ENCODE measurements at places on chromosomes 13 and 19.

- no peak for DNase-seq
Observed at GRCh38 chr13:106048386-106048785, 487.1 kb downstream of the EFNB2 start.

DNA sequence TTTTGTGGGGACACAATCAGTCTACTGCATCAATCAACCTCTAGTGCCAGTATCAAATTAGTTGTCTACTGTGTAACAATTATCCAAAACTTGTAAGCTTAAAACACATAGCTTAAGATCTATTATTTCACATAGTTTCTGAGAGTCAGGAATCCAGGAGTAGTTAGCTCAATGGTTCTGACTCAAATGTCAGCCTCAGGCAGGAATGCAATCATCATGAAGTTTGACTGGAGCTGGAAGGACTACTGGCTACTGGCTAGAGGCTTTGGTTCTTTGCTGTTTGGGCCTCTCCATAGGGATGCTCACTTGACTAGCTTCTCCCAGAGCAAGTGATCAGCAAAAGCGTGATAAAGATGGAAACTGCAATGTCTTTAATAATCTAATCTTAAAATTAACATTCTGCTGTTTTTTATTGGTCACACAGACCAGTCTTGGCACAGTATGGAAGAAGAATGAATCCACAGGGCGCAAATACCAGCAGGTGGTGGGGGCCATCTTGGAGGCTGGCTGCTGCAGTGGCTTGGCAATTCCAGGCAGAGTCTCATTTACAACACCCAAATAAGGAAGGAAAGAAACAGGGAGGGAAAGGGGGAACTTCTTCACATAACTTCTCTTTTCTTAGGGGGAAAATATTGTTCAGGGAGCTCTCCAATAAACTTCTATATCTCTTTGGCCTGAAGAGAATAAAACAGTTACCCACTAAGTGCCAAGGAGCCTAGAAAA is 15.7 kb downstream of the CAB39L start:
- no peak for DNase-seq

- DNase-seq = no peak
Observed at GRCh38 chr13:41052441-41052840, 8.9 kb upstream of the WBP4 start.

DNA sequence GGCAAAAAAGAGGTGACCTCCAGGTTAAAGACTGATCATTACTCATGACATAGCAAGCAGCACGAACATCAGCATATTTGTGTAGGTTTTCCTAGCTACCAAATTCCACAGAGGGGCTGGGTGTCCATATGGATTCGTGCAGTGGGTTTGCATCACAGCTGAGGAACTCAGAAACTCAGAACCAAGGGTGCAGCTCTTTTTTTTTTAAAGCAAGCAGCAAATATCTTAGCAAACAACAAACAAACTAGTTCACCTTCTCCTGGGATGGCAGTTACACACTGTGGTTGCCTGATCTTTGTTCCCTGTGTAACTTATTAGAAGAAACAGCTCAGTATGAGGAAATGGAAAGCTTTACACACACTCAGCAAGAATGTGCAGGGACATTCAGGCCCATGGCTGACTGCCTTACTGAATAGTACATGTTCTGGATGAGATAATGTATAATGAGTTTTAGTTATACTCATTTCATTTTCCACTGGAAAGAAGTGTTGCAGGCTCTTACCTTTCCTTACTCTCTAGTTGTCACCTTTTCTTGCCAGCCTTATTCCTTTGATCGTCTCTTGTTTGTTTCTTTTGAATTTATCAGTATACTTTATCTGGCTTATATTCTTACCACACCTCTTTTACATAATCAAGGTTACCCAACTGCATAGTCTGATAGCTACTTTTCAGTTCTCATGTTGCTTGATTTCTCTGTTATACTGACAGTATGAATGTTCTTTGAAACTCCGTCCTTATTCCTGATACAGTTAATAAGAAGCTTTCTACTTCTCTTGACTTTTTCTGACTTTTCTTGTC is 4.3 kb downstream of the NDFIP2 start:
- DNase-seq = no peak

DNA sequence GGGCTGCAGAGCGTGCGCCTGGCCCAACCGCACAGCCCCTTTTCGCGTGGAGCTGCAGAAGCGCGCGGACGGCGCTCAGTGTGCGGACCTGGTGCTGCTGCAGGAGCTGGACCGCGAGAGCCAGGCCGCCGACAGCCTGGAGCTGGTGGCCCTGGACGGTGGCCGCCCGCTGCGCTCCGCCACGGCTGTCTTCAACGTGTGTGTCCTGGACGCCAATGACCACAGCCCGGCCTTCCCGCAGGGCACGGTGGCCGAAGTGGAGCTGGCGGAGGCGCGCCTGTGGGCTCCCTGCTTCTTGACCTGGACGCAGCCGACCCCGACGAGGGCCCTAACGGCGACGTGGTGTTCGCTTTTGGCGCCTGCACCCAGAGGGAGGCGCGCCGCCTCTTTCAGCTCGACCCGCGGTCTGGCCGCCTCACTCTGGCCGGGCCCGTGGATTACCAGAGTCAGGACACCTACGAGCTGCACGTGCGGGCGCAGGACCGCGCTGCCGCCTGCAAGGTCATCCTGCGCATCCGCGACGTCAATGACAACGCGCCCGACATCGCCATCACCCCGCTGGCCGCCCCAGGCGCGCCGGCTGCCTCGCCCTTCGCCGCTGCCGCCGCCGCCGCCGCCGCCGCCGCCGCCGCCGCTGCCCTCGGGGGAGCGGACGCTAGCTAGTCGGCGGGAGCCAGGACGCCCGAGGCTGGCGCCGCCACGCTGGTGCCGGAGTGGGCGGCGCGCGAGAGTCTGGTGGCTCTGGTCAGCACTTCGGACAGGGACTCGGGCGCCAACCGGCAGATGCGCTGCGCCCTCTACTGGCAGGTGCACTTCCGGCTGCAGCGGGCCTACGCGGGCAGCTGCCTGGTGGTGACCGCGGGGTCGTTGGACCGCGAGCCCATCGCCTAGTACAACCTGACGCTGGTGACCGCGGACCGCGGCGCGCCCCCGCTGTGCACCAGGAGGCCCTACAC is 172.2 kb downstream of the OLFM4 start:
- DNase-seq = no peak

DNA sequence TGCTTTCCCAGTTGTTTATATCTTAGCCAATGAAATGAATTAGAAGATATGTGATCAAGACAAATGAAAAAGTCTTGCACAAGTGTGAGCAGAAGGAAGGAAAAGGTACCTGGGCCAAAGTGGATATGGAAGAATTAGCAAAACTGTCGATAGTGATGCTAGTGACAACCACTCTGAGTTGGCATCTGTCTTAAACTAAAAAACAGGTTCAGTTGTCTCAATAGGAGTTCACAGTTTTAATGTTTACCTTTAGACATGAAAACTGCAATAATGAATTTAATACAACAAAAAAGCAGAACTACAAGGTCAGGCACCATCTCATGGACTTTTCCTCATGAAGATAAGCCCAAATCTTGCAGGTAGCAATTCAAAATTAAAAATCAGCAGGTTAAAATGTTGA is 688.5 kb downstream of the EFNB2 start:
- no peak for DNase-seq

Measured in stimulated activated CD8-positive, alpha-beta memory T cell treated with anti-CD3 and anti-CD28 coated beads, Interleukin-2, amount 100 ng/mL, for 1 hour (primary cell).